Fibroblast of lung (primary cell): ENCODE measurements at places on chromosomes 6 and 20. TPM values are rescaled to one million over a fixed set of nuclear protein-coding genes. Genes with fewer than 3 reads are reported as not detected.

GRCh38 chr6:15441981-15442380 lies 196.1 kb downstream of the JARID2 start:
- DNase-seq: no peak

Gene DDX39B
- 192 and 370 TPM in 2 replicates for total RNA-seq

DNA sequence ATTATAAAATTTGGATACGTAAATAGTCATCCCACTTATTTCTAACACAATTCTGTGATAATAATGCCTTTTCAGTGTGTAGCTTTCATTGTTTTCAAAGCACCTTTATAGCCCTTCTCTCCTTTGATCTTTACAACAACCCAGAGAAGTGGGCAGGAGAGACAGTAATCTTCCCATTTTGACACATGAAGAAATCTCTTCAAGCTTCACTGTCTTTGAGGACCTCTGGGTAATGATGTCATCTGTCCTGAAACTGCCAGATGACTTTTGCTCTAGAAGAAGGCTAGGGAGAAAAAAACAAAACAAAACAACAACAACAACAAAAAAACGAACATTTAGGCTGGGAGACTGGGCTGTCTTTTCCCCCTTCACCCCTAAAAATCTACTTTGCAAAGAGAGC lies 203.0 kb downstream of the KCNQ5 start:
- DNase-seq: no peak

Gene CLDN20
- total RNA-seq: not detected in 2 replicates

Gene SCRT2
- total RNA-seq: not detected in 2 replicates

DNA sequence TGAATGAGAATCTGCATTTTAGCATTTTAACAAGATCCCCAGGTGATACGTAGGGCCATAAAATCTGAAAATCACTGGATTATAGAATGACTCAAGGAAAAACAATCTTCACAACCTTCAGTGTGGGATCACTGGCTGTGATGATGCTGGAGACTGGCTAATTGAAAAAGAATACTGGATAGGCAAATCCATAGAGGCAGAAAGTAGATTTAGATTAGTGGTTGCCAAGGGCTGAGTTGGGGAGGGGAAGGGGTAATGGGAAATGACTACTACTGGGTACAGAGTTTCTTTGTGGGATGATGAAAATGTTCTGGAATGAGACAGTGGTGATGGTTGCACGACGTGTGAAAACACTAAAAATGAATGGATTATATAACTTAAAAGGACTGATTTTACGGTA lies 84.1 kb downstream of the CDK19 start:
- DNase-seq: no peak

GRCh38 chr6:159915397-159915796 lies 24.6 kb downstream of the MAS1 start:
- no peak for DNase-seq
